ENCODE measurements at places on chromosomes 12 and 14. TPM values are rescaled to one million over a fixed set of nuclear protein-coding genes. Genes with fewer than 3 reads are reported as not detected.

Gene A2M
- 2,366 TPM for polyA plus RNA-seq

Gene LRCOL1
- polyA plus RNA-seq, result 0.85 TPM

Gene OTOGL
- 0.46 TPM for polyA plus RNA-seq

Gene TMEM119
- polyA plus RNA-seq, result 33.1 TPM

Measured in right lung (tissue), 10 donors.